RWPE1 (cell line): ENCODE measurements at places on chromosomes 13 and 19.

- DNase-seq: peak; percentile 95
These were observed at the start of gene PPP1R13L for GRCh38 chr19:45404557-45405434. PPP1R13L (minus strand) TSS chr19:45405069; CDS start chr19:45398318, 6,751 bp downstream.

- DNase-seq: no peak
These were observed 87.8 kb upstream of the RNF113B start for GRCh38 chr13:98264877-98265276.

DNA sequence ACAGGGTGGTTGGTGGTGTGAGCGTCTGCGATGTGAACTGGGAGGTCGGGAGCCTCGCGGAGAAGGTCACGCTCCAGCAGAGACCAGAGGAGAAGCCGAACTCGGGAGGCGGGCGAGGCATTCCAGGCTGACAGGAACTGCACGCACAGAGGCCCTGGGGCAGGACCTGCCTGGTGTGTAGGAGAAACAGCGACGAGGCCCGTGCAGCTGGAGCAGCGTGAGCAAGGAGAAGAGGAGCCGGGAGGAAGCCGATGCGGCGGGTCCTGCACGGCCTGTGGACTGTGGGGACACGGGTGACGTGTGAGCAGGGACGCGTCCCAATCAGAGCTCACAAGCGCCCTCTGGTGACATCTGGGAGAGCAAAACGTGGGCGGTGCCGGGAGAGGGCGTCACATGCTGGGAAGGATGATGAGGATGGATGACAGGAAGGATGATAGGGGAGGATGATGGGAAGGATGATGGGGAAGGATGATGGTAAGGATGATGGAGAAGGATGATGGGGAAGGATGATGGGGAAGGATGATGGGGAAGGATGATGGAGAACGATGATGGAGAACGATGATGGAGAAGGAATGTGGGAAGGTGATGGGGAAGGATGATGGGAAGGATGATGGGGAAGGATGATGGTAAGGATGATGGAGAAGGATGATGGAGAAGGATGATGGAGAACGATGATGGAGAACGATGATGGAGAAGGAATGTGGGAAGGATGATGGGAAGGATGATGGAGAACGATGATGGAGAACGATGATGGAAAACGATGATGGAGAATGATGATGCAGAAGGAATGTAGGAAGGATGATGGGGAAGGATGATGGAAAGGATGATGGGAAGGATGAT is 16.1 kb upstream of the MADCAM1 start:
- DNase-seq: no peak

GRCh38 chr13:30047154-30047874 is 196.9 kb upstream of the UBL3 start:
- no peak for DNase-seq

- peak; percentile 36 for DNase-seq
These were observed 5.3 kb upstream of the GPR4 start for GRCh38 chr19:45607071-45608029.

GRCh38 chr19:58353717-58354477 is 605 bp upstream of the A1BG start:
- DNase-seq: no peak

- peak; percentile 91 for DNase-seq
These were observed 12.3 kb downstream of the CIB3 start for GRCh38 chr19:16160943-16161560.

DNA sequence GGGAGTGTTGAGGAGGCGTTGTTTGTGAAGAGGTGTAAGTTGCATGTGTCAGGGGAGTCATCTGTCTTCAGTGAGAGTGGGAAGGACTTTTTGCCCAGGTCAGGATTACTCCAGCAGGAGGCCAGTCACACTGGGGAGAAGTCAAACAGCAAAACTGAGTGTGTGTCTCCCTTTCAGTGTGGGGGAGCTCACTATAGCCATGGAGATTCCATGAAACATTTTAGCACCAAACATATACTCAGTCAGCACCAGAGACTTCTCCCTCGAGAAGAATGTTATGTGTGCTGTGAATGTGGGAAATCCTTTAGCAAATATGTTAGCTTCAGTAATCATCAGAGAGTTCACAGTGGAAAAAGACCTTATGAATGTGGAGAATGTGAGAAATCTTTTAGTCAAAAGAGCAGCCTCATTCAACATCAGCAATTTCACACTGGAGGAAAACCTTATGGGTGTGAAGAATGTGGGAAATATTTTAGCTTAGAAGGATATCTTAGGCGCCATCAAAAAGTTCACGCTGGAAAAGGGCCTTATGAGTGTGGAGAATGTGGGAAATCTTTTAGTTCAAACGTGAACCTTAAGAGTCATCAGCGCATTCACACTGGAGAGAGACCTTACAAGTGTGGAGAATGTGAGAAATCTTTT is 8.4 kb upstream of the ZNF587 start:
- DNase-seq: no peak

- DNase-seq: no peak
These were observed 26.3 kb downstream of the SHANK1 start for GRCh38 chr19:50693064-50693975.

DNA sequence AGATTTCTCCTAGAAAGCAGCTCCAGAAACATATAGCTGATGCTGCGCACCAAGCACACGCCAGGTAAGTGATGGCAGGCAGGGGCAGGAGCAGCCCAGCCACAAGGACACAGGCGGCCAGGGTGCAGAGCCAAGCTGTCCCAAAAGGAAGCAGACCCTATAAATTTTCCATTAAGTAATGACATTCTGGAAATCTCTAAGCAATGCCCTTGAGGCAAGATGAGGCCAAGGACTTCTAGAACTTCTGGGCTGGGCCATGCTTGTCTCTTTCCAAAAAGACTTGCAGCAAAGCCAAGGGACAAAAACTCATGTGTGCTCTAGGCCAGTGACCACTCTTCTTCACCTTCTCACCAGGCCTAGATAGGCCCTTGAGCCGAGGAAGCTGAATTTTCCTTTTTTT is 42.2 kb upstream of the EPHX3 start:
- no peak for DNase-seq

- no peak for DNase-seq
These were observed 13.2 kb downstream of the AP3D1 start for GRCh38 chr19:2138061-2138728.

GRCh38 chr19:39405958-39406655 is 540 bp upstream of the ZFP36 start:
- no peak for DNase-seq

DNA sequence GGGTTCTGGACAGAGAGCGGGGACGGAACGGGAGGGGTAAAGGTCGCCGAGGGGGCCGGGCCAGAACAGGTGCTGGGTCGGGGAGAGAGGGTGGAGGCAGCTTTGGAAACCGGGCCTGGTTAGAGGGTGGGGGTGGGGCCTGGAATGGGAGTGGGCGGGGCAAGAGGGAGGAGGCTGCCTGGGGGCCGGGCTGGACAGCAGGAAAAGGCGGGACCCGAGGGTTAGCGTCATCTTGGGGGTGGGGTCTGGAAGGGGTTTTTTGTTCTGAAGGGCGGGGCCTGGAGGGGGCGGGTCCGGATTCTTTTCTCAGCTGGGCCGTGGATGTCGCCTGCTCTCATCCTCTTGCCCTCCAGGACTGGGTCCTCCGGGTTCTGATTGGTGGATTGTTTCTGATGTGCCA is 4.3 kb upstream of the ZNF813 start:
- no peak for DNase-seq

DNA sequence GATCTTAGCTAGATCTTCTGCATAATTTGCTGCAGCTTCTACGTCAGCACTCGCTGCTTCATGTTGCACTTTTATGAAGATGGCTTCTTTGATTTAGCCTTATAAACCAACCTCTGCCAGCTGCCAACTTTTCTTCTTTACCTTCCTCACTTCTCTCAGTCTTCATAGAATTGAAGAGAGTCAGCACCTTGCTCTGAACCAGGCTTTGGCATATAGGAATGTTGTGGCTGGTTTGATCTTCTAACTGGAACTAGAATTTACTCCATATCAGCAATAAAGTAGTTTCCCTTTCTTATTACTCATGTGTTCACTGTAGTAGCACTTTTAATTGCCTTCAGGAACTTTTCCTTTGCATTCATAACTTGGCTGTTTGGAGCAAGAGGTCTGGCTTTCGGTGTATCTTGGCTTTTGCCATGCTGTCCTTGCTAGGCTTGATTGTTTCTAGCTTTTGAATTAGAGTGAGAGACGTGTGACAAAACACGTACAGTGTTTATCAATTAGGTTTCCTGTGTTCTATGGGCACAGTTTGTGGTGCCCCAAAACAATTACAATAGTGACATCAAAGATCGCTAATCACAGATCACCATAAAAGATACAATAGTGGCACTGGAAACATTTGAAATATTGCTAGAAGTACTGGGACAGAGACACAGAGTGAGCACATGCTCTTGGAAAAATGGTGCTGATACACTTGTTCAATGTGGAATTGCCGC is 50.7 kb downstream of the NDFIP2 start:
- DNase-seq: no peak

- no peak for DNase-seq
These were observed 130.4 kb downstream of the CRYL1 start for GRCh38 chr13:20395061-20395916.

DNA sequence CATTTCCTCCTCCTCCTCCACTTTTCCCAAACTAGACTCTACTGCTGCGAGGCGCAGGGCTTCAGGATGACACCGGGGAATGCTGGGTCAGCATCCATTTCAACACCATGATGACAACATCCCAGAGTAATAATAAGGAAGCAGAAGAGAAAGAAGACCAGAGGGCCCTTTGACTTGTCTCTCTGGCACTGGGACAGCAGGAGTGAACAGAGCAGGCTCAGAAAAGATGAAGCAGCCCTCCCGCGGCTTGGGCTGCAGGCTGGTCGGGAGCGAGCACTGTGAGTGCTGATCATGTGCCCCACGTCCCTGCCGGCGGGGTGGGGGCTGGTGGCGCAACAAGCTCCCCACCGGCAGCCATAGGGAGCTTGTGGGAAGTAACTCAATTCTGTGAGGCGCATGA is 30.5 kb downstream of the RANBP3 start:
- DNase-seq: no peak

DNA sequence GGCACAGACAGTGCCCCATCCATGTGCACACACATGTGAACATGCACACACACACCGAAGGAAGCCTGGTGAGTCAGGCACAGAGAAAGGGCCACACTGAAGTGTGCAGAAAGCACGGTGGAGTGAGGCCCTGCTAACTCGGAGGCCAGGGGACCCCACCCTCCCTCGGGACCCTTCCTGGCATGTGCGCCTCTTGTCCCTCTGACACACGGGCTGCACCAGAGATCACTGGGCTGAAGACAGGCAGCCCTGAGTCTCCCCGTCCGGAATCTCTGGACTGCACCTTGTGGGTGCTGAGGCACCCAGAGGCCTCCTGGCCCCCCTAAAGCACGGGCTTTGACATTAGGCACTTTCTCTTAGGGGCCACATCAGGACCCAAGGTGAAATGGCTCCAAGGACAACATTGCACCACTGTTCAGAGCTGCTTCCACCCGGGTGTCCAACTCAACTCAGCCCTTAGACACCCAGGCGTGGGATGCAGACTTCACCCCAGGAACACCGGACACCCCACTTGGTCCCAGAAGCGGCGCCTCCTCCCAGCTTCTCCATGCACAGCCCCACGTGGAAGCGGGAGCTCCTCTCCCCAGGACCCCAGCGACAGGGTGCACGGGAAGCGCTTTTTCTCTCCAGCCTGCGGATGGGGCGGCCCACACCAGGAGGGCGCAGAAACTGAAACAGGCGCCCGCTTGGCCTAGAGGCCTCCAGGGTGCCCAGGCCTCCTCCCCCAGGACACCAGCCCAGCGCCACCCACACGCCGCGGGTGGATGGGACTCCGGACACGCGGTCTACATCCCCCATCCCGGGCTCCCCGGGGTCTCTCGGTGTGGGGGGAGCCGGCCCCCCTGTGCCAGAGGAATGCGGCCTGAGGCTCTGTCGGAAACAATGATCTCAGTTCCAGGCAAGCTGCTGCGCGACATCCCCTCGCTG is 90.2 kb downstream of the SPACA7 start:
- DNase-seq: no peak

DNA sequence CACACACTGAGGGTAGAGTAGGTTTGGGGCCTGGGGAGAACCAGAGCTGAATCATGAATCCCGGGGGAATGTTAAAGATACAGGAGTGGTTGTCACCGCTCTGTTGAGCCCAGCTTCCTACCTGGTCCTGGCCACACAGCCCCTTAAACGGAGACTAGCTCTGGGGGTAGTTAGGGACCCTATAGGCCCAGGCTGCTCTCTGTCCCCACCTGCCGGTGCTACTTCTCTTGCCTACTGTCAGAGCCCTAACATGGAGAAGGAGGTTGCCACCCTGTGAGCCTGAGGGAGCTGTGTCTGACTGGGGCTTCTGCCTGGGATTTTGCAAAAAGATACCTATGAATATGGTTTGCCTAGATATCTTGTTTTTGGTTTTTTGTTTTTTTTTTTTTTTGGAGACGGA is 36.6 kb upstream of the ZNF429 start:
- no peak for DNase-seq

- DNase-seq: peak; percentile 38
These were observed 521.5 kb downstream of the SLITRK6 start for GRCh38 chr13:85277748-85278147.
